ENCODE measurements at places on chromosomes 4 and X.

- no peak for DNase-seq
These were observed 15.6 kb upstream of the NAT8L start for GRCh38 chr4:2043396-2044118.

DNA sequence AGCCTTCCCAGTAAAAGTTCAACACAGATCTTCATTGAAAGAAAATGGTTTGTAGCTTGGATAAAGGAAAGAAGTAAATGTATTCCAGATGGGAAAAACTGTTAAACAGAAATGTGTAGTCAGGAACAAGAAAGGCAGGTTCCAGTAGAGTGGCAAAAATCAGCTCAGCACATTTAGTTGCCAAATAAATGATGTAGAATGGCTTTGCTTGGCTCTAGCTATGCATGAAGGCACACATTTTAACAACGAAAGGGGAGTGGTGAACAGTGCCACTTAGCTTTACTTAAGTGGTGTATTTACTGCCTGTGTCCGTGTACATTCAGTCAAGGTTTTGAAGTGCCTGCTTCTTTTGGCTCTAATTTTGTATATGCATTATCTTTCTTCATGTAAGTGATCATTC lies 644.5 kb upstream of the ATOH1 start:
- peak; percentile 96 for DNase-seq

DNA sequence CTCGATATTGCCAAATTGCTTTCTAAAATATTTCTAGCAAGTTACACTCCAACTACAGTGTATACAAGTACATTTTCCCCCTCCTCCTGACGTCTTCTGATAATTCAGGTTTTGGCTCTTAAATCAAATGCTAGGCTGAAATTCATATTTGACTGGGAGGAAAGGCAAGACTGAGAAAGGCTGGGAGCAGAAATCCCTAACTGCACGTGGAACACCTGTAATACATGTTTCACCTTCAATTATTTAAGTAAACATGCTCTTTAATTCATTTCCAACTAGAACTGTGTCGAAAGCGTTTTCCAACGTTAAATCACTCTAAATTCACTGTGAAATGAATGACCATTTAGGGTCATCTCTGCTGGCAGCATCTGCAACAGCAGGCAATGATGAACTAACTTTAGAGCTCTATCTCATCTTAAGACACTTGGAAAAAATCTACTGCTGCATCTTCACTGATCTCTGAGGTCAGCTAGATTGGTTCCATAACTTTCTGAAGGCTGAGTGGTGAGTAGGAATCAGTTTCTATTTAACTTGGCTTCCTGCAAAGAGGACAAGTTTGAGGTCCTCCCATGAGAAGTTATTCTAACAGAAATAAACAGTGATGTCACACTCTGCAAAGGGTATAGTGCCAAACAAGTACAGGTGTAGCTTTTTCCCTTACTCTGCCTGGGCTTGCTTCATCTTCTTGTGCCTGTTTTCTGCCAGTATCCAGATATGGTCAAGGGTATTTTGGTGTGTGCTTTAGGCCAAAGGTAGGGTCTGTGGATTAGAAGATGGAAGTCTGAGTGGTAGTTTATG lies 144.3 kb upstream of the PAK3 start:
- DNase-seq = no peak

GRCh38 chrX:13898083-13898482 lies 81.2 kb upstream of the GPM6B start:
- no peak for DNase-seq

DNA sequence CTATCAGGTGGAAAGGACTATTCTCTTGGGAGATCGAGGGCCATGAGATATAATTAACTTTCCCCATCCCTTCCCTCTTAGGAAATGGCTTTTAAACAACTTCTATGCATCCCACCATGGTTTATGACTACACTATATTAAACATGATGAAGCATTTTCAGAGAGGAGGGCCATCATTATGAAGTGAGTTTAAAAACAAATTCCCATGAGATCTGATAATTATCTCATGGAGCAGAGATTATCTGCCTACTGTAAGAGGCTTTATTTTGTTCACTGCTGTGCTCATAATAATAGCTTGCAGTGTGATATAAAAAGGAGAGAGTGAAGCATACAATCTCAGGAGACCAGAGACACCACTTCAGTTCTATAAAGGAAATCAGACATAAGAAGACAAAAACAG lies 330.5 kb upstream of the ZFP42 start:
- DNase-seq = no peak

GRCh38 chr4:85508654-85509053 lies 33.7 kb downstream of the ARHGAP24 start:
- DNase-seq = no peak

DNA sequence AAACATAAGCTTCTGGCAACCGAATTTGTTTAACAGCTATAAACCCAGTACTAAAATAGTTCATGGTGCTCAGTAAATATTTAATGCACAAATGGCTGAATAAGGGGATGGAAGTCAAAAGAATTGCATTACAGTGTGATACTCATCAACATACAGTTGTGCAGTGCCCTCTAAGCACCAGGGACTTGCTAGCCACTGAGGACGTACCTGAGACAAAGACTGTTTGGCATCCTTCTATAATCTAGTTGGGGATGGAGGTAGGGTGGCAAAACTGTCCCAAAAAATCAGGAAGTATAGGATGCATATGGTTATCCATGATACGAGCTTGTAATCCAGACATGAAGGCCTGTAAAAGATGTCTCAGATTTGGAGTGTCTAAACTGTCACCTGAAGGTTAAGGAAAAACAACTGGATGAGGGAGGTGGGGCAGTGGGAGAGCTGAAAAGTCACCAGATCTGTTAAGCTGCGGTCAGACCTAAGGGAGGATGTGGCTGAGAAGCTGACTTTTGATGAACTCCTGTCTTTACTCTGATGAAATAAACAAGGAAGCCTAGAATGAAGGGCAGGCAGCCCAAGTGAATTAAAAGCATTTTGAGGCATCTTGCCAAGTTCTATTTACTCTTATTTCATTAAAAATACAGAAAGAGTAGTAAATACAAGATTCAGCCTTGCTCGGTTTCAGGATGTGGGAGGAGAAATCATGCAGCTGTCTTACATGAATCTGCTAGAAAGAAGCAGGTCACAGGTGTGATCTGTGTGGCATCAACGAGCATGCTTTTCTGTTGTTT lies 12.0 kb upstream of the CD38 start:
- DNase-seq = no peak

DNA sequence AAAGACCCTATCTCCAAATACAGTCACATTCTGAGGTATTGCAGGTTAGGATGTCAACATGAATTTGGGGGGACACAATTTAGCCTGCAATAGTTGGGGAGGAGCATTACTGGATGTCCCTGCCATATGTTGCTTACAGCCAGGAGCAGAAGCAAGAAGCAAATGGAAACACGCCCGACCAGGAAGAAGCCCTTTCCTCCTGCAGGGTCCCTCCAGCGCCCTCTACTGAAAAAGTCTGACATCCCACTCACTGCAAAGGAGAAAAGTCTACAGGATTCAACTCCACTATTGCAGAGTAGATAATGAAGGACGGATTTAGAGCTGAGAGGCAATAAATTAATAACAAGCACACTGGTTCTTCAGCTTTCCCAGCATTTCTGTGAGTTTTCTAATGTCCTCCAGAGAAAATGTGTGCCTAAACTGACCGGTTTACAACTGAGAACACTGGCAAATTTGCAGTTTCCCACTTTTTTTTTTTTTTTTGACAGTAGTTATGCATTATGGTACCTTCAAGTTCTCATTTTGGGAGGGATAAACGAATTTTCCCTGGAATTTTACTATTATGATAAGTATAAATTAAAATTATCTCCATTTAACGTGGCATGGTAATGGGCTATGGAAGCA lies 31.7 kb downstream of the COQ2 start:
- peak; percentile 74 for DNase-seq

GRCh38 chrX:123339221-123339905 lies 155.3 kb downstream of the GRIA3 start:
- no peak for DNase-seq

DNA sequence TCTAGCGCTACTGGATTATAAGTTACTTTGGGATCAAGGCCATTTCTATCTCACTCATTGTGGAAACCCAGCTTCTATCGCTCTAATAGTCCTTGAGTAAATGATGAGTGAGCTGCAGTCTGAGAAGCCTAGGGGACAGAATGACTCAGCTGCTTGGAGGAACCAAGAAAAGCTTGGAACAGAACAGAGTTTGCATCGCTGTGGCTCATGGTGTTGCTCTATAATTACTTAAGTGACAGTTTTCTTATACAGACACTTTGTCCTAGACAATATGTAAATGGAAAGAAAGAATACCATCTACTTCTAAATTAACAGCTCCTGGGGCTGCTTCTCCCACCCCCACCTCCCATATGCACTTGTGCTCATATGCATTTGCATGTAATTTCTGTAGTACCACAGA lies 156.9 kb downstream of the SLIT2 start:
- no peak for DNase-seq

DNA sequence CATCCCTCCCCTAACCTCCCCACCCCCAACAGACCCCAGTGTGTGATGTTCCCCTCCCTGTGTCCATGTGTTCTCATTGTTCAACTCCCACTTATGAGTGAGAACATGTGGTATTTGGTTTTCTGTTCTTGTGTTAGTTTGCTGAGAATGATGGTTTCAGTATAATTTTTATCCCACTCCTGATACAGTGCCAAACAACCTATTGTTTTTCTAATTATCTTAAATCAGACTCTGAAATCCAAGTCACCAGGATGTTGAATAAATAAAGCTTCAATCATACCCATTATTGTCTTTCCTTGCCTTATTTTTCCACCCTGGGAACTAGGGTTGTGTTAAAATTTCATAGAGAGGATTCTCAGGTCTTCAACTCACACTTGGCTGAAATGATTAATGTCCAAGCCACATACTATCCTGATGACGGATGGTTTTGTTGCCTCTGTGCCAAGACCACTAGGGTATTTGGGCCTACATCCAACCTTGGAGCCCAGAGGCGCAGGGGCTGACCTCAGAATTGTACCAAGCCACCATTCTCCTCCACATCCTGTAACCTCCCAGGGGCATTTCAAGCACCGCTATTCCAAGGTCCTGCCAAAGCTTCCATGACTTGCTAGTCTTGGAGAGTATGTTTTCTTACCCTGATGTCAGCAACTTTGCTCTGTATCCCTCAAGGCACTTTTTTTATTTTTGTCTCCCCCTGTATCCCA lies 332.4 kb downstream of the ARHGAP24 start:
- DNase-seq = no peak

DNA sequence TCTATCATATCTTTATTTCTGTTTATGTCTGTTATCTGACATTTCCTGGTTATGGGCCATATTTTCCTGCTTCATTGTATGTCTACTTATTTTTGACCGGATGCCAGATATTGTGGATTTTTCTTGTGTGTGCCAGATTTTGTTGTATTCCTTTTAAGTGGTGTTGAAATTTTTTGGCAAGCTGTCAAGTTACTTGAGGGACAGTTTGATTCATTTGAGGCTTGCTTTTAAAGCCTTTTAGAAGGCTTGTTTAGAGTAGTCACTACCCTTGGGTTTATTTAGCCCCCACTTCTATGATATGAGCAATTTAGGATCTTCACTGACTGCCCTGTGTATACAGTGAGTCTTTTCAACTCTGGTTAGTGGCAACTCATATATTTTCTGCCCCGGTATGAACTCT lies 29.2 kb upstream of the NPY2R start:
- DNase-seq = no peak

- no peak for DNase-seq
These were observed 206.7 kb downstream of the CEP135 start for GRCh38 chr4:56155432-56155831.

DNA sequence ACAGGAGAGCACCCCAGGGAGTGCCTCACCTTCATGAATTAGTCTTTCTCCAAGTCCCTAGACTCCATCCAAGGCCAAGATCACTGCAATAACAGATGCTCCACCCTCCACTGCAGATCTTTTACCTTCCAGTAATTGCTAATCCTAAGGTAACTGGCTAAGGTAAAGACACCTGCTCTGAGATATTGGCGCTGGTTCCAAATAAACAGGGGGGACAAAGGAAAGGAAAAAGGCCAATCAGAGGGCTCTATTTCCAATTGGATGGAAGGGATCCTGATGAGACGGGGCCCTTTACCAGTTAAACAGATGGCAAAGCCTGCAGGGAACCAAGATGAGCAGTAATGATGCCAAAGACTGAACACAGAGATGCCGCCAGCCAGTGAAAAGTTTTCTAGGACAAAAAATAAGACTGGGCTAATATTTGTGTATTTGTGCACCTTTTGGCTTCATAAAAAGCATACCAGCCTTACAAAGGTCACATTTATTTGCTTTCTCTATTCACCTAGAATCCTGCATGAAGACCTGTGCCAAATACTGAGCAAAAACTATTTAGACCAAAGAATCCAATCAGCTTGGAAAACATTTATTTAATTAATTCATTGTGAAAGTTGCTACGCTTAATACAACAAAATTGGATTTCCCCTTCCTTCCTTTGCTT lies 148.5 kb downstream of the PPP3CA start:
- peak; percentile 73 for DNase-seq

- no peak for DNase-seq
These were observed 406.4 kb downstream of the FAM47A start for GRCh38 chrX:33725535-33726210.

DNA sequence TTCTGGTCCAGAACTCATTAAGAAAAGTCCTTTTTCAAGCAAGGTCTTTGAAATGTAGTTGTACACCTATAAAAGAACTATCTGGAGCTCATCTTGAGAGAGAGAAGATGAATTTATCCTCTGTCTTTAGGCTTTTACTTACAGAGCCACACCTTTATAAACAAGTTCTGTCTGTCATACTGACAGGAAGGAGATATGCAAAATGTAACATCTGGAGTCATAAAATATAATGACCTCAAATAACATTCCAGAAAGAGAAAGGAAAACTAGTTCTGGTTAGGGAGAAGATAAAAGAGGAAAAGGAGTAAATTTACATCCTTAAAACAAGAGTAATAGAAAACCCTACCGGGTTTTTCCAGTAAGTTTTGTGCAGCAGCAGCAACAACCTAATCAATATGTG lies 1.3 kb downstream of the INPP4B start:
- DNase-seq = no peak

- DNase-seq = no peak
These were observed 257.4 kb upstream of the AGA start for GRCh38 chr4:177699365-177700213.

- no peak for DNase-seq
These were observed 775.6 kb downstream of the STIM2 start for GRCh38 chr4:27635936-27636913.

DNA sequence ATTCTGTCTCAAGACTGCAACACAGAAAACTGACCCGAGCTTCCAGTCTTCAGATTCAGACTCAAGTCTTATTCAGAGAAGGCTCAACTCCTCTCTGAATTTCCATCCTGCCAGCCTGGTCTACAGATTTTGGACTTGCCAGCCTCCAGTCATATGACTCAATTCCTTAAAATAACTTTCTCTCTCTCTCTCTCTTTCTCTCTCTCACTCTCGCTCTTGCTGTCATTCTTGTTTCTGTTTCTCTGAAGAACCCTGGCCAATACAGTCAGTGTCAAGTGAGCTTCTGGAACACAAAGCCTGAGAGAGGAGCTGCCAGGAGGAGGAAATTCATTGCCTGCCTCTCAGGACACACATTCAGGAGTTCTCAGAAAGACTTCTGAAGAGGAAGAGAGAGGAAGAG lies 154.9 kb downstream of the PARM1 start:
- DNase-seq = no peak

DNA sequence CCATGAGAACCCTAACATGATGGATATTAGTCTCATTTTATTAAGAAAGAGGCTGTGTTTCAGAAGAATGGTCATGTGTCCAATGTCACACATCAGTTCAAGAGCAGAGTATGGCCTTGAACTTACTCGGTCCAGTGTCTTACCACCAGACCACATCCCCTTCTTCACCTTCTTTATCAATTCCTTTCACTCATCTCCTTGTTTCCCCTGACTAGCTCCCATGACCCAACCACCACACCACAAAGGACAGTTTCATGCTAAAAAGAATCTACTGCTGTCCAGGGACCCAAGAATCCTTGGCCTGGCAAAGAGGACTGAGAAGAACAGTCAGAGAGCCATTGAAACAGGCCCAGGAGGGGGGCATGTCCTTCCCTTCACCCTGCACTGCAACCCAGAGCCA lies 33.6 kb upstream of the MSN start:
- DNase-seq = no peak

All from NCI-H1092 treated with DMSO at 0.1 percent for 48 hours (cell line).